Aorta (tissue), 5 donors: ENCODE measurements at places on chromosomes 12 and 14. TPM values are rescaled to one million over a fixed set of nuclear protein-coding genes. Genes with fewer than 3 reads are reported as not detected.

Gene GPRC5D
- polyA plus RNA-seq, result not detected

Gene DAO
- not detected for polyA plus RNA-seq

Gene SAMD4A
- polyA plus RNA-seq, result 74.1 TPM

Gene IFNG-AS1
- not detected for polyA plus RNA-seq

Gene HCAR1
- polyA plus RNA-seq, result not detected

Gene SRRM4
- 0.13 TPM for polyA plus RNA-seq

Gene B4GALNT3
- polyA plus RNA-seq, result 20.3 TPM

Gene LIN7A
- 1.4 TPM for polyA plus RNA-seq

Gene CCDC63
- not detected for polyA plus RNA-seq

Gene PHETA1
- polyA plus RNA-seq, result 12.9 TPM

Gene C12orf60
- polyA plus RNA-seq, result 0.56 TPM

Gene IGF1
- polyA plus RNA-seq, result 1.3 TPM

Gene CLEC2A
- not detected for polyA plus RNA-seq

Gene PSMB5
- 103 TPM for polyA plus RNA-seq
